Activated CD4-positive, alpha-beta memory T cell treated with anti-CD3 and anti-CD28 coated beads for 36 hours (primary cell): ENCODE measurements at places on chromosomes 3 and 15. TPM values are rescaled to one million over a fixed set of nuclear protein-coding genes. Genes with fewer than 3 reads are reported as not detected.
A peak's percentile ranks its signal among the peaks of the same experiment; 100 is the strongest.

The EIF4G1 gene
- 410 TPM for total RNA-seq

- H3K27ac ChIP-seq, result no peak overlapping the region
- H3K4me3 ChIP-seq, result no peak overlapping the region
- DNase-seq, result no peak
- no peaks in the 10 kb centered on the region for H3K36me3 ChIP-seq
- H3K4me1 ChIP-seq, result no peaks in the 10 kb centered on the region
Observed at GRCh38 chr15:87492321-87492720, 764.2 kb downstream of the NTRK3 start.

DNA sequence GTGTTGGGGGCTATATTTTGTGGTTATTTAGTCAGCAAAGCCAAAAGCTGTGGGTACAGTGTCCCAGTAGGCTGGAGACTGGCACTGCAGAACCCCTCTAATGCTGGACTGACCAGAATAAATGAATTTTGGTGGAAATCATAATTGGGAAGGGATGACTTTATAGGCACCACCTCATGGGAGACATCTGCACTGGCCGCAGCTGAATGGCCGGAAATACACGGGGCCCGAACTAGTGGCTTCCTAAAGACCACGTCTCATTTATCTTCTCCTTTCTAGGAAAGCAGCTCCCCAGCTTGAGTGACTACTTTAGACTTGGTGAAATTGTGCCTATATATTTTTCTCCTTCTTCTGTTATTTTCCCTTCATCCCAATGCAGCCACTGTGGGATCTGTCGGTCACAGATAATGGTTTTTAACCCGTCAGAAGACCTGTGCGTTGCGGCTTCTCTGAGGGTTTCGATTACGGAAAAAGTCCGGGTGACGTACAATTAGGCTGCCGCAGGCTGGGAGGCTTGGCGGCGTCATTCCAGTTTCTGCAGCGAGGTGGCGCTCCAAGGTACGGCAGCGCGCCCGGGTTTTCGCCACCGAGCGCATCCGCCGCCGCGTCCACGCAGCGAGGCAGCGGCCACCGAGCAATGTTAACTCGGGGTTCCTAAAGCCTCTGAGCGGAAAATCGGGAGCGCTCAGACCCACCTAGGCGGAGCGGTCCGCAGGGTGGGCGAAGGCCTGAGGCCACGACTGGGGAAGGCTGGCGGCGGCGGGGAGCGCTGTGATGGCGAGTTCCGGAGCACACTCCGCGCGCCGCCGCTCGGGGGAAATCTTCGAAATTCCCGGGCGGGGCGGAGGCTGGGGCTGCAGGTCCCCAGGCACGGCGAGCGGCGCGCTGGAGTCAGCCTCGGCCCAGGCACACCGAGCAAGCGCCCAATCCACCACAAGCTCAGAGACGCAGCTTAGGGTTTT is 26.3 kb downstream of the NR2F2 start:
- H3K27ac ChIP-seq, result no peak overlapping the region

- DNase-seq, result no peak
- H3K36me3 ChIP-seq, result no peaks in the 10 kb centered on the region
- H3K27me3 ChIP-seq, result peaks cover 11% of the 10 kb centered on the region
Observed at GRCh38 chr15:59399465-59400102, 26.9 kb upstream of the MYO1E start.

- H3K27ac ChIP-seq, result peak overlapping the region; percentile 87
- H3K4me3 ChIP-seq, result peak overlapping the region; percentile 25
- no peaks in the 10 kb centered on the region for H3K27me3 ChIP-seq
- H3K36me3 ChIP-seq, result no peaks in the 10 kb centered on the region
- peaks cover 52% of the 10 kb centered on the region for H3K4me1 ChIP-seq
Observed at GRCh38 chr15:65828585-65828984, 36.5 kb upstream of the DENND4A start.

GRCh38 chr3:171658841-171659240 is 151.4 kb downstream of the PLD1 start:
- peaks cover 2% of the 10 kb centered on the region for H3K27me3 ChIP-seq
- H3K4me3 ChIP-seq, result no peak overlapping the region
- DNase-seq, result no peak
- no peaks in the 10 kb centered on the region for H3K4me1 ChIP-seq

The MEIS2 gene
- total RNA-seq, result not detected

The GPR176 gene
- total RNA-seq, result 0.21 TPM

DNA sequence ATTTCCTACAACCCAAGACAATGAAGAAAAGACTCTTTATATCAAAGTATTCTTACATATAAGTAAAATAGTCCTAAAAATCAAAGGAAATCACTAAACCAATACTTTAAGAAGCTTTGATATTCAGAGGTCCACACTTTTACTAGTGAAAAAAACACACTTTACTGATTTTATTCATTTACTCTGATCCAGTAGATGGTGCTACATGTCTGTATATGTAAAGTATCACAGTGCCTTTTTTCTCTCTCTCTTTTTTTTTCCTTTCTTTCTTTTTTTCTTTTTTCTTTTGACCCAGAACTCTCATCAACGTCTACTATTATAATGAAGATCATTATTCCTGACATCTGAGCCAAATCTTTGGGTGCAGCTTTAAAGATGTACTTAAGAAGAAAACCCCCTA is 10.8 kb upstream of the CCDC39 start:
- DNase-seq, result no peak
- H3K4me1 ChIP-seq, result no peaks in the 10 kb centered on the region
- H3K4me3 ChIP-seq, result no peak overlapping the region

GRCh38 chr3:53513556-53514190 is 19.3 kb downstream of the CACNA1D start:
- no peak overlapping the region for H3K27ac ChIP-seq
- H3K27me3 ChIP-seq, result peaks cover 15% of the 10 kb centered on the region
- no peaks in the 10 kb centered on the region for H3K4me1 ChIP-seq
- no peaks in the 10 kb centered on the region for H3K36me3 ChIP-seq
- no peak overlapping the region for H3K4me3 ChIP-seq
- peak; percentile 13 for DNase-seq

The RTP1 gene
- total RNA-seq, result not detected

The GPR62 gene
- total RNA-seq, result not detected

The NR2E3 gene
- not detected for total RNA-seq

- H3K36me3 ChIP-seq, result peaks cover 38% of the 10 kb centered on the region
- no peak overlapping the region for H3K27ac ChIP-seq
- H3K4me1 ChIP-seq, result peaks cover 22% of the 10 kb centered on the region
- no peaks in the 10 kb centered on the region for H3K27me3 ChIP-seq
- H3K4me3 ChIP-seq, result no peak overlapping the region
Observed at GRCh38 chr3:16399473-16399872, 114.0 kb downstream of the RFTN1 start.

DNA sequence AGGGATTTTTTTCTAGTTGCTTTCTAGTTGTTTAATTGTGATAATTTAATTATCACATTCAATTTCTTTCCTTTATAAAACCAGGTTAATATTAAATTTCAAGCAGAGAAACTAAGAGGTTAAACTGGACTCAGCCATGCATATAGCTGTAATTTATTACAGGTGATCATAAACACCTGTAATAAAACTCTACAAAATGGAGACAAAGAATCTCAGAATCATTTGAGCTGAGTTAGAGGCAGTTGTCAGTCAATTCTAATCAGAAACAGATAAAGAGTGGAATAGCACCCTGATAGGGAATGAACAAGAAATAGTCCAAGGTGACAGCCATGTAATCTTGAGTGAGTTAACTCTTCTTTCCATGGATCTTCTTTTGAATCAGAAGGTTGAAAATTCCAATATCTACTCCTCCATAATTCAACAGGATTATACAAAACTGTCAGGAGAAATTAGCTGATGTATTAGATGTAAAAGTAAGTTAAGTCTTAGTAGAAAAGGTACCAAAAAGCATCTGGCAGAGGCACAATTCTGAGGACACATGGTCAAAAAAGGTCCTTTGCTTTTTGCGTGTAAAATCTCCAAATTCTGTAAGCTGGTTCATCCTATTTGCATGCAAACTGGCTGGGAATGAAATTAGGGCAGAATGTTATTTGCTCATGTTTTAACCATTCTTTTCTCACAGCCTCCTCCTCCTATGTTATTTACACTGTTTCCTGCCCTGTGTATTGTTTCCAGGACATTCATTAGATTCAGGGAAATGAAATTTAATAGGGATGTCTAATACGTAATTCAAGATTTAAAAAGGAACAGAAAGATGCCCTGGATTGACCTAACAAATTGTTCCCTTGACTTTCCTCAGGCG is 39.4 kb upstream of the B3GNT5 start:
- no peak for DNase-seq
- H3K27me3 ChIP-seq, result no peaks in the 10 kb centered on the region
- H3K4me1 ChIP-seq, result peaks cover 27% of the 10 kb centered on the region
